Stimulated activated CD4-positive, alpha-beta T cell treated with anti-CD3 and anti-CD28 coated beads, Interleukin-2, amount 100 ng/mL, for 24 hours (primary cell): ENCODE measurements at places on chromosomes 6 and 20.

- DNase-seq: no peak
Measured at GRCh38 chr20:57106030-57106682, 160.3 kb downstream of the BMP7 start.

DNA sequence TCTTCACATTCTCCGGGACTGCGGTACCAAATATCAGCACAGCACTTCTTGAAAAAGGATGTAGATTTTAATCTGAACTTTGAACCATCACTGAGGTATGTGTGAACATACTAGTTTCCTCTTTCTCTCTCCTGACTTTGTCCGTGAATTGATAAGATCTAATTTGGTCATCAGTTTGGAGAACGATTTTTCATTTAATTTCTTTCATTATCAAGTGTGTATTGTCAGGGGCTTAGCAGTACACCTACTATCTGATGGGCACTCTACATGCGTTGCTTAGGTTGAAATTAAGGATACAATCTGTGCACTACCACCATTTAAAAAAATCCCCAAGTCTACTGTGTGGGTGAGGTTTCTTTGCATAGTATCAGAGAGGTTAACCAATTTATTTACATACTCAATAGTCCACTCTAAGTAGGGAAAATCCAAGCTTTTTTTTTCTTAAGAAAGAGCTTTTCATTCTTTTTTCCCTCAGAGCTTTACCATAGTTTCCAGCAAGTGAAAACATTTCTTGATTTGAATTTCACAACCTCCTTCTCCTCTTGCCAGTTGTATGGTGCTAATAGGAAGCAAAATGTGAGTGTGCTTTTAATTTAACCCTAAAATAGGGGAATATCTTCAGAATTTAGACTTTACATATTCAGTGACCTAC, 105.4 kb upstream of the ESR1 start:
- DNase-seq: no peak

DNA sequence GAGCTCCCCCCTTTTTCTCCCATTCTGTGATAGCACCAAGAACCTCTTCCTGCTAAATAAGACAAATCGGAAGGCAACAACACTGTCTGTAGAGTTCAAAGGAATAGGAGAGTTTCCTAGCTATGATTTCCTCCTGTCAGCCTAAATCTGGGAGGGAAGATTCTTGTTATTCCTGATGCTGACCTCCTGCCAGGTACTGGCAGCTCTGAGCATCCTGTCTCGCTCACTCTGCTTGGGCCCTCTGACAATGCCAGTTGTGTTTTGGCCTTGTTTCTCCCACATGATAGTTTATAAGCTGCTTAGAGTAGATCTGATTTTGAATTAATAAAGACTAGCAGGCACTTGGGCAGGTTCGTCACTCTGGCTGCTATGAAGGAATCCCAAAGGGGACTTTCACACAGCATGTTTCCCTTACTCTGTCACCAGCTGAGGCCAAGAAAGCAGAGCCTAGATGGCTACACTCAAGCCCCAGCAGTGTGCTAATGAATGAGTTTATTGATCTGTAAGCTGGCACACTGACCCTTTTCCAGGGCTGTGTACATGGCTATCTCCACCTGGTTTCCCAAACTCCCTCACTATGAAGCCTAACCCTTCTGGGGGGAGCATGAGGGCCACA, 52.3 kb downstream of the UQCC1 start:
- no peak for DNase-seq

- no peak for DNase-seq
Measured at GRCh38 chr6:2885967-2886735, 17.0 kb downstream of the SERPINB9 start.

GRCh38 chr6:140039364-140039763, 664.9 kb upstream of the CITED2 start:
- DNase-seq: no peak

- DNase-seq: no peak
Measured at GRCh38 chr6:88823998-88824397, 139.4 kb downstream of the RNGTT start.

DNA sequence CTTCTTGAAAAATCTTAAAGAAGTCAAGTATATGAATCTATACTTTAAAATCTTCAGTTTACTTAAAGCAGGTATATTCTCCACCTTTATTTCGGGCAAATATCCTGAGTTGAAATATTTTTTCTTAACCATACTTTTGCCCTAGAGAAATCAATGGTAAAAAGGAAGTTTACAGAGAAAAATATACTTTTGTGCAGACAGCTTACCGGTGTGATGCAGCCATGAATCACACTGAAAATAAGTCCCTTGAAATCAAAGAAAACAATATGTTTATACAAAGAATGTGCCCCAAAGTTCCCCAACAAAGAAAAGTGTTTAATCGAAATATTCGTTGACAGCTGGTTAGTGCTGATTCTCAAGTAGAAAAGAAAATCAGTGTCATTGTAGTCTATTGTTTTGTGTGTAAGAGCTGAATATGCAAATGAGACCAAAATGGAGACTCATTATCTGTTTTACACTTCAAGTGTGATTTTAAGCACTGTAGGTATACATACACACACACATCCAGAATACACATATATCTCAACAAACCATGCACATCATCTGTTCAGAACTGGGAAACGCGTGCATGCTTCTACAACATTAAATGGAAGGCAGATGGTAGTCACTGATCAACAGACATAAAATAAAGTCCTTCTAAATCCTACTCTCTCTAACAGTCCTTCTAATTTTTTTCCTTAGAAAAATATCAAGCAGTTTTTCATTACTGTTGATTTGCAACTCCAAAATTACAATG, 73.3 kb downstream of the BTBD9 start:
- DNase-seq: no peak

- no peak for DNase-seq
Measured at GRCh38 chr20:45991616-45992015, 17.1 kb upstream of the MMP9 start.

DNA sequence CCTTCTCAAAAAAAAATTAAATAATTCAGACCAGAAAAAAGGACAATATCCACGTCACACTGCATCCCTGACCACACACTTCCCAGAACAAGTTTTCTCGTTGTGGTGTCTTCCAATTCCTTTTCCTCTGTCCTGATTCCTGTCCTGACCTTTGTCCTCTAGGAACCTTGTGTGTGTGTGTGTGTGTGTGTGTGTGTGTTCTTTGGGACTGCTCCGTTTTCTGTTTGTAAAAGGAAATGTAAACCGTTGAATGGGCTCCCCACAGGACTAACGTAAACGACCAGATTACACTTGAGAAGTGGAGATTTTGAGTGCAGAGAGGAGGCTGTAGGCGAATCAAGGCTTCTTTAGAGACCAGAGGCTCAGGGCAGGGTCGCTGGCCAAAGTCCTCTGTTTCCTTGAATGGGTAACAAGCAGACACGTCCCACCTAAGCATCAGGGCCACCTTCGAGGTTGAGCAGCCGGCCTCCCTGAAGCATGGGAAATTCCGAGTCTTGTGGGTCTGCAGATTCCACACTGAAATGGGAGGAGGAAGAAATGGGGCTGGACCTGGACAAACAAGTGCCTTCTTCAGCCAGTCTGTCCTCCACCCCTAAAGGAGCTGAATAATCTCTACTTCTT, 7.3 kb downstream of the ZBTB46 start:
- no peak for DNase-seq

DNA sequence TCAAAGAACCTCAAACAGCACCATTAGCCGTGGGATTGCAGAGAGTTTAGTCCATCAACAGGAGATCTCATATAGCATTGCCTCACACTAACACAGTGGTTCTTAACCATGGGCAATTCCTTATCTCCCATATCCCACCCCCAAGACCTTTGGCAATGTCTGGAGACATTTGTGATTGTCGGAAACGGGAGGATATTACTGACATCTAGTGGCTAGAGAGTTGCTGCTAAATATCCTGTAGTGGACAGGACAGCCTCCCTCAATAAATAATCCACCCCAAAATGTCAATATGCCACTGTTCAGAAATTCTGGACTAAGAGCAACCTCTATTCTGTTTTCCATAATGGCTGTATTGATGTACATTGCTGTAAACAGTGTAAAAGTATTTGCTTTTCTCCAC, 210.1 kb upstream of the CCN2 start:
- DNase-seq: no peak

DNA sequence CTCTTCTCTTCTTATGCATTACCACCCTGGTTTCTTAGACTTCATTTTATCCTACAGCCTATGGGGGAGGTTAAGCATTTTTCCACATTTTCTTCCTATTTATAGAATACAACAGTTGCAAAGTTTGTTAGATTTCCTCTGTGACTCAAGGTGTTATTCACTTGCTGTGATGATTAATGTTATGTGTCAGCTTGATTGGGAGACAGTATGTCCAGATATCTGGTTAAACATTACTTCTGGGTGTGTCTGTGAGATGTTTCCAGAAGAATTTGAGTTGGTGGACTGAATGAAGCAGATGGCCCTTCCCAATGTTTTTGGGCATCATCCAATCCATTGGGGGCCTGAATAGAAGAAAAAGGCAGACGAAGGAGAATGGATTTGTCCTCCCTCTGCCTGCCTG, 131.3 kb downstream of the C6orf118 start:
- no peak for DNase-seq

DNA sequence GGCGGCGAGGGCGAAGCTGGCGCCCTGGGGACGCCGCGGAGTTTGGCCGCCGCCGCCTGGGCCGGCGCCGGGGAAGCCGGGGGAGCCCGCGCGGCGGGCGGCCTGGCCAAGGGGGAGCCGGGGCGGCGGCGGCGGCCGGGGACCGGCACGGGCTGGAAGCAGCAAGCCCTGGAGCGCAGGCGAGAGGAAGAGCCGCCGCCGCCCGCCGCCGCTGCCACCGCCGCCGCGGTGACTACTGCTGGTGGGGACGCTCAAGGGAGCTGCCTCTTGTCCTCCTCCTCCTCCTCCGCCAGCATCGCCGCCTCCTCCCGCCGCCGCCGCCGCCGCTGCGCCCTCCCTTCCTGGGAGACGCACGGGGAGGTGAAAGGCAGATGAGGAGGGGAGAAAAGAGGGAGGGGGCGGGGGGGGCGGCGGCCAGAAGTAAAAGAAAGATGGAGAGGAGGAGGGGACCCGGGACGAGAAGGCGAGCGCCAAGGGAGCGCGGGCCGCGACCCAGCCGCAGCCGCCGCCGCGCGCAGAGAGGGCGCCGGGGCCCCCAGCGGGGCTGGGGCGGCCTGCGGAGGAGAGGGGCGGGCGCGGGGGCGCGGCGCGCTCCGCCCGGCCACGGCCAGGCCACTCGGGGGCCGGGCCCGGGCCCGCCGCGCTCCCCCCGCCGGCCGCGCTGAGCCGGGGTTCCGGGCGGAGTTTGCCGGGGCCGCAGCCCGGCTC, 846 bp downstream of the PDE10A start:
- peak; percentile 27 for DNase-seq

DNA sequence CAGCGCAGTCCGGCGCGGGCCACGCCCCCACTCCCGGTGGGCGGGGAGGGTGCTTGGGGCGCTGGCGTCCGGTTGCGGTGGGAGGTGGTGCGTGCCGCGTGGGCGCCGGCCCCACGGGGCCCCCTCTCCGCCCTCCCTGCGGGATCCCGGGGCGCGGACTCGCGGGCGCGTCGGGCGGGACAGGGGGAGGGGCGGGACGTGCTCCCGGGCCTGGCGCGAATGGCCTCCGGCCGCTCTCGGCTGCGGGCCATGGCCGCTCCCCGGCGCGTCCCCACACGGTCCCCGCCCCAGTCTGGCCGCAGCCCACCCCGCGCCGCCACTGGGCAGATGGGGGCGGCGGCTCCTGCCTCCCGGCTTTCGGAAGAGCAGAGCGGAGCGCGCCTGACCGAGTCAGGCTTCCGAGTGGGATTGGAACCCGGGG, 771 bp upstream of the PPP1R3G start:
- no peak for DNase-seq

GRCh38 chr20:38770546-38770945, 22.3 kb downstream of the ACTR5 start:
- no peak for DNase-seq

GRCh38 chr6:111301946-111302345, 181.1 kb downstream of the REV3L start:
- no peak for DNase-seq

- DNase-seq: no peak
Measured at GRCh38 chr6:134517868-134518267, 200.0 kb upstream of the SGK1 start.

GRCh38 chr20:6180531-6180930, 57.7 kb upstream of the FERMT1 start:
- no peak for DNase-seq

DNA sequence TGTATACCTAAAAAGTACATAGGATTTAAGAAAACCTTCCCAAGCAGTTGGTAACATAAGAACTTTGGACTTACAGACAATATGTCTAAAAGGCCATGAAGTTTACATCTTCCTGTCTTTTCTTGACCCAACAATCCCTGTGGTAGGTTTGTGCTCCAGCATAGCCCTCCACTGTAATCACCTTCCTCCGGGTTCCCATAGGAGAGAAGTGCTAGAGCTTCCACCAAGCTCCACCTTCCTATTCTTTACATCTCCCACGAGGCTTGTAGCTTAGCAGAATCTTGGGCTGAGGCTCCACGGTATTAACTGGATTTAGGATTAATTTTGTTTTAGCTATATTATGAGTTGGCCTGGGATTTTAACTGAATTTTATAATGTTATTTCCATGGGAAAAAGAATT, 23.3 kb downstream of the ADGRG6 start:
- DNase-seq: no peak

DNA sequence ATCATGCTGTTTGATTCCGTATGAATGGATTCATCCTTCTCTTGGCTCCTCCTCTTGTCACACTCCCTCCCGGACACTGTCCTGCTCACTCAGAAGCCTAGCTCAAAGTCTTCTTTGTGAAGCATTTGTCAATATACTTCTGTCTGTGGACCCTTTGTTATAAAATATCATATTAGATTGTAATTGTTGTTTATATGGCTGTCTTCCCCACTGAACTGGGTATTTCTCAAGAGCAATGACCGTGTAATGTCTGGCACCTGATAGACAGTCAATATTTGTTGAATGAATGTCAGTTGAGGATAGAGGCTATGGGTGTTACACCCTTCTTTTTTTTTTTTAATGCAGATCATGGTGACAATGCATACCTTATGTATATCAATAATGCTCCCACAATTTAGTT, 335.3 kb downstream of the SOX4 start:
- no peak for DNase-seq

- no peak for DNase-seq
Measured at GRCh38 chr6:2854396-2854982, 12.8 kb upstream of the SERPINB1 start.

DNA sequence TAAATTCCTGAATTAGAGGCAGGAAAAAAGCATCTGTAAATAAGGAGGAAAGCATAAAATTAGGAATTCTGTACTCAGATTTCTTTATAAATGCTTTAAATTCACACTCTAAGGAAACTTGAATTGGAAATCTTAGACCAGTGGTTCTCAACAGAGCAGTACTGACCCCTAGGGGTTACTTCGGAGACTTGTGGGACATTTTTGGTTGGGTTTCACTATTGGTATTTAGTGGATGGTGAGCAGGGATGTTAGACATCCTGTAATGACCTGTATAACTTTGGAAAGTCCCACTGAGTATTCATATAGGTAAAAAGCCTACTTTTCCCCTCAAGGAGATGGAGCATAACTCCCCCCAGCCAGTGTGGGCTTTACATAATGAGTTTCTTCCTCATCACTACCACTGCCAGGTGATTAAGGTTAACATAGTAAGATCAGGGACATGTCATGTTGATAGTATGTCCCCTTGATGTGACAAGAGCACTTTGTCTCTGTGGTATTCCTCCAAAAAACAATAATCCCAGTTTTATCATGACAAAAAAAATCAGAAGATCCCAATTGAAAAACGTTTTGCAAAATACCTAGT, 31.0 kb downstream of the GLO1 start:
- peak; percentile 21 for DNase-seq
